ENCODE measurements at places on chromosomes 4 and X.

DNA sequence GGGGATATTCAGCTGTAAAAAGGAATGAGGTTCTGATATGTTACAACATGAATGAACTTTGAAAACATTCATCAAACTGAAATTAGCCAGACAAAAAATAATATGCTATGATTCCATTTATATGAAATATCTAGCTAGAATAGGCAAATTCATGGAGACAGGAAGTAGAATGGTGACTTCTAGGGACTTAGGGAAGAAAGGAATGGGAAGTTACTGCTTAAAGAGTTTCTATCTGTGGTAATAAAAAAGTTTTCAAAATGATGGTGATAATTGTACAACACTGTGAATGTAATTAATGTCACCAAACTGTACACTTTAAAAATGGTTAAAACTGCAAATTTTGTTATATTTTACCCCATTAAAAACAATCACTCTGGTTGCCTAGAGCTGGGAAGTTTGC lies 30.2 kb downstream of the SMIM14 start:
- peak; percentile 62 for DNase-seq

- DNase-seq, result peak; percentile 46
Observed at GRCh38 chrX:71225676-71226075, 2.7 kb downstream of the GJB1 start.

GRCh38 chr4:19133315-19133714 lies 1111.8 kb upstream of the LCORL start:
- DNase-seq, result no peak

DNA sequence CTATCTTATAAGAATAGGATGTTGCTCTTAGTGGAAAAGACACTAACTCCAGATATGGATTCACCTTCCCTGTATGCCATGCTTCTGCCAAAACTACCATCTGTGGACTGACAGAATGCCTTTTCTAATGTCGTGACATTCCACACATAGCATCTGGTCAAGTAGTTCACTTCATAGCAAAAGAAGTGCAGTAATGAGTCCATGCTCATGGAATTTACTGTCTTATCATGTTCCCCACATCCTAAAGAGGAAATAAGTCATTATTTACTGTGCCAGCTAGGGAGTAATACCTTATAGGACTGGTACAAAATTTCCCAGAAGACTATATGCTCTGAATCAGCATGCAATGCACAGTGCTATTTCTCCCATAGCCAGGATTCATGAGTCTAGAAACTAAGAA lies 562.4 kb downstream of the TLL1 start:
- DNase-seq, result no peak

All from suppressor macrophage treated with lipopolysaccharide for 1 hour (primary cell).